Hepatic stellate cell (primary cell): ENCODE measurements at places on chromosomes 6 and 20.

DNA sequence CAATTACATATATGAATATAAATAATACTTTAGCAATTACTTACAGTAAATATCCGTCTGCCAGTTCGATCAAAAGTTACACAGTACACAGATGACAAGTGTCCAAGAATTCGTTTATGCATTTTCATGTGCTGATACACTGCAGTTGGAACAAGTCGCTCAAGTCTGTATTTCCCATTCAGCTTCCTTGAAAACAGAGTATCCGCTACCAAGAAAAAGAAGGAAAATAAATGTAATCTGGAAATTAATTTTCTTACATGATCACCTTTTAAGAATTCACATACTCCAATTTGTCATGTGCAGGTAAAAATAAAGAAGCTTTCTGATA is 35.3 kb downstream of the PHIP start:
- DNase-seq, result no peak

GRCh38 chr6:167719920-167720319 is 106.8 kb upstream of the AFDN start:
- no peak for DNase-seq

- no peak for DNase-seq
These were observed 69.7 kb downstream of the EFHC1 start for GRCh38 chr6:52489881-52490280.

DNA sequence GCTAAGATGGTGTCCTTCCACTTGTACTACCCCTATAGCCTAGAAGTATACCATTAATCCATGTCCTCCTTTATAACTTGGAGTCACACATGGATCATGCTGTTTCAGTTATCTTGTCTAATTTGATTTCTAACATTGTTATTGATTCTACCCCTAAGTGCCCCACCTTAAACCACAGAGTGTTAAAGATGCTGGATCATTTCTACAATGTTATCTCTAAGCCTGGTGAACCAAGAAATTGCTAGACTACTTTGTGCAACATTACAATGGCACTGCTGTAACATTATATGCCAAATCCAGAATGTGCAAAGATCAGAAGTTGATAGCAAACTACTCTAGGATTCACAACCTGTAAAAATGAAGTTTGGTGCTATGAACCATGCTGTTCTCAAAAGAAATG is 1.7 kb downstream of the CGA start:
- no peak for DNase-seq

DNA sequence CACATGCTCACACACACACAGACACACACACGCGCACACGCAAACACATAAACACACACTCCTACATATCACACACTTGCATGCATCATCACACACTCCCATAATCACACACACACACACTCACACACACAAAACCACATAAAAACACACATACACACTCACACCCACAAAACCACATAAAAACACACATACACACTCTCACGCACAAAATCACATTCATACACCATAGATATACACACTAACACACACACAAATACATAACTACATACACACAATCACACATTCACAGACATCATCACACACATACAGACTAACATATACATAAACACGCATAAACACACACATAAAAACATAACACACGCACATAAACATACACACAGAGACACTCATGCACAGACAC is 57.8 kb upstream of the QKI start:
- DNase-seq, result no peak

DNA sequence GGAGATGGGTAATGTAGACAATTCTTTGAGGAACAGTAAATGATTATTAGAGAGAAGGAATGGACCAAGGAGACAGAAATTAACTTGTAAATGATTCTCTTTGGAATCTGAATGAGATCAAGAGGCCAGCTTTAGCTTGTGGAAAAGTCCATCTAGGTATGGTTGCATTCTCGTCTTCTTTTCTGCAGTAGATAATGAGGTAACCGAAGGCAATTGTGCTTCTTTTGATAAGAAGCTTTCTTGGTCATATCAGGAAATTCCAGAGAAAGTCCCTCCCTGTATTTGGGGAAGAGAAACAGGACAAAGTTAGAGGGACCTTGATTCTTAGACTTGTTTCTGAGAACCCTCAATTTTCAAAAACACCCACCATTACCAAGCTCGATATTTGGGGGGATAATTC is 109.1 kb upstream of the PRSS16 start:
- no peak for DNase-seq
